Suprapubic skin (tissue), 4 donors: ENCODE measurements at places on chromosomes 16 and 17.

GRCh38 chr16:53509906-53510703 is 7.1 kb upstream of the AKTIP start:
- H3K4me3 ChIP-seq, result peak overlapping the region; percentile 4
- DNase-seq, result peak; percentile 82
- H3K36me3 ChIP-seq, result no peaks in the 10 kb centered on the region
- peaks cover 12% of the 10 kb centered on the region for H3K4me1 ChIP-seq

GRCh38 chr17:69246726-69247375 is 18.2 kb upstream of the ABCA10 start:
- H3K4me1 ChIP-seq, result no peaks in the 10 kb centered on the region
- H3K36me3 ChIP-seq, result peaks cover 12% of the 10 kb centered on the region
- no peak for DNase-seq
- no peaks in the 10 kb centered on the region for H3K27me3 ChIP-seq
- H3K27ac ChIP-seq, result no peak overlapping the region
- no peak overlapping the region for H3K4me3 ChIP-seq

GRCh38 chr17:33233811-33234177 is 59.3 kb downstream of the ASIC2 start:
- H3K4me1 ChIP-seq, result peaks cover 41% of the 10 kb centered on the region
- peaks cover 8% of the 10 kb centered on the region for H3K27me3 ChIP-seq
- no peaks in the 10 kb centered on the region for H3K36me3 ChIP-seq

GRCh38 chr16:52074133-52074532 is 472.8 kb downstream of the TOX3 start:
- H3K4me3 ChIP-seq, result no peak overlapping the region
- H3K36me3 ChIP-seq, result no peaks in the 10 kb centered on the region
- no peaks in the 10 kb centered on the region for H3K4me1 ChIP-seq
- H3K27ac ChIP-seq, result no peak overlapping the region
- no peak for DNase-seq

GRCh38 chr17:72169823-72170222 is 49.0 kb downstream of the SOX9 start:
- H3K4me3 ChIP-seq, result no peak overlapping the region
- DNase-seq, result no peak
- no peaks in the 10 kb centered on the region for H3K4me1 ChIP-seq
- H3K27ac ChIP-seq, result no peak overlapping the region
- no peaks in the 10 kb centered on the region for H3K36me3 ChIP-seq

DNA sequence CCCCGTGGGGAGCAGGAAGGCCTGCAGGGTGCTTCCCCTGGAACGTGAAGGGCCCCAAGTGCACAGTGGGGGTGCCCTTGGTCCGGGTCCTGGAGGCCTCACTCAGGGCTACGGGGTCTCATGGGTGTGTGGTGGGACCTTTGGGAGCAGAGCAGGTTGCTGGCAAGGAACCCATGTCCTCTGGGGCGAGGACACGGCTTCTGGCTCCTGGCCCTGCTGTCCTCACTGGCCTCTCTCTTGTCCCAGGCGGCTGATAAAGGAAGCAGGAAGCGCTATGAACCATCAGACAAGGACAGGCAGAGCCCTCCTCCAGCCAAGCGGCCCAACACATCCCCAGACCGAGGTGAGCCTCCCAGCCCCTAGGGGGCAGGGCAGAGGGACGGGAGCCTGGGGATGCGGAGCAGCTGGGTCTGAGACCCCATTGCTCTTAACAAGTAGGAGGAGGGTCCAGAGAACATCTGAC is 9.8 kb upstream of the IL17C start:
- H3K4me1 ChIP-seq, result no peaks in the 10 kb centered on the region
- no peak for DNase-seq
- no peak overlapping the region for H3K4me3 ChIP-seq
- H3K27ac ChIP-seq, result no peak overlapping the region

DNA sequence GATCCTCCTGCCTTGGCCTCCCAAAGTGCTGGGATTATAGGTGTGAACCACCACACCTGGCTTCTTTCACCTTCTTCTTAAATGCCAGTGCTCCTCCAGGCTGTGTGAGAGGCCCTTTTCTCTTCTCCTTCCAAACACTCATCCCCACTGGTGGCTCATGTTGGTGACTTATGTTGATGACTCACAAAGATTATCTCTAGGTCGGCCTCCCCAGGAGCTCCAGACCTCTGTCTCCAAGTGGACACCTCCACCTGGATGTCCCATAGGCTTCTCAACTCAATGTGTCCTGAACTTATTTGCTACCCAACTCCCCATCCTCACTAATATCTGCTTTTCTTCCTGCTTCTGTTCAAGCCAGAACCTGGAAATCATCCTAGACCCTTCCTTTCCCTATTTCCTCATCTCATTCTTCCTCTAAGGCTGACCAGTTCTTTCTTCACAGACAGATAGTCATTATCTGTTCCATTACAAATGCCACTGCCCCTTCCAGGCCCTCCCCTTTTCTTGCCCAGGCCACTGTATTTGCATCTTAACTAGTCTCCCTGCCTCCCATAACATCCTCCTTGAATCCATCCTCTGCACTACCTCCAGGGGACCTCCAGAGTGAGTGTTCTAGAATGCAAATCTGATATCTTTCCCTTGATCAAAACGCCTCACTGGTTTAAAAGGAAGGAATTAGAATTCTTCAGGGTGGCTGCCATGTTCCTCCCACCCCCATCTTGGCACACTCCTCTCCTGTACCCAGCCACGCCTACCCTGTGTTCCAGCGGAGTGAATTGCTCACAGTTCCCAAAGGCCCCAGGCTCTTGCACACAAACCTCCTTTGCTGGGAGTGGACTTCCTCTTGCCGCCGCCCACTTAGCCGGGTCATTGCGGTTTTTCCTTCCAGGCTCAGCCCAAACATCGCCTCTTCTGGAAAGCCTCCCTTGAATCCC is 34.8 kb upstream of the FBXO47 start:
- H3K4me1 ChIP-seq, result peaks cover 47% of the 10 kb centered on the region
- H3K27ac ChIP-seq, result peak overlapping the region; percentile 84
- H3K27me3 ChIP-seq, result no peaks in the 10 kb centered on the region
- H3K36me3 ChIP-seq, result no peaks in the 10 kb centered on the region
- peak; percentile 91 for DNase-seq
- H3K4me3 ChIP-seq, result peak overlapping the region; percentile 10

GRCh38 chr17:57419940-57420550 is 163.7 kb downstream of the MSI2 start:
- no peak for DNase-seq
- H3K27ac ChIP-seq, result no peak overlapping the region
- no peak overlapping the region for H3K4me3 ChIP-seq
- H3K27me3 ChIP-seq, result no peaks in the 10 kb centered on the region
- no peaks in the 10 kb centered on the region for H3K4me1 ChIP-seq

- peak within 1 kb of the TSS; percentile 59 for H3K4me3 ChIP-seq
- H3K27me3 ChIP-seq, result no peaks in the 10 kb centered on the region
- H3K36me3 ChIP-seq, result peaks cover 47% of the 10 kb centered on the region
- DNase-seq, result no peak
- H3K4me1 ChIP-seq, result peaks cover 59% of the 10 kb centered on the region
Observed at GRCh38 chr17:7589891-7590691, at the start of gene SOX15. Gene SOX15, minus strand, starts transcription at chr17:7590094. Its CDS starts 418 bp downstream, at chr17:7589676.

GRCh38 chr16:47887496-47887895 is 268.3 kb downstream of the ABCC12 start:
- H3K4me1 ChIP-seq, result no peaks in the 10 kb centered on the region
- H3K27me3 ChIP-seq, result peaks cover 7% of the 10 kb centered on the region
- H3K36me3 ChIP-seq, result no peaks in the 10 kb centered on the region
- H3K4me3 ChIP-seq, result no peak overlapping the region
- H3K27ac ChIP-seq, result no peak overlapping the region
- no peak for DNase-seq

DNA sequence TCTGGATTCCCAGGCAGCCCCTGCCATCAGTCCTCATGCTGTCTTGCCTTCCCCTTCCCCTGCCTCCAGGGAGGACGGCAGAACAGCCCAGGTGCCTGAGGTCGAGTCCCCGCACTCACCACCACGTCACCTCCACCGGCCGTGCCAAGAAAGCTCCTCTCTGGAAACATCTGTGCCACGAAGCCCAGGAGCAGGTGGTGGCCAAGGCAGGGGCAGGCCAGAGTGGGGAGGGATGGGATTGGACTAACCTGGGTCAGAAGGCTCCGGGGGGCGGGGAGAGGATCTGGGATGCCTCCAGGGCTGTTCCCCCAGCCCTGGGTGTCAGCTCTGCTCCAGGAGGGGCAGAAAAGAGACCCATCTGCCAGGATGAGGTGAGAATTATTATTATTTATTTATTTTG is 7.4 kb upstream of the DPEP1 start:
- H3K27ac ChIP-seq, result no peak overlapping the region
- no peak for DNase-seq
- peaks cover 11% of the 10 kb centered on the region for H3K27me3 ChIP-seq
- H3K4me3 ChIP-seq, result no peak overlapping the region
- H3K4me1 ChIP-seq, result peaks cover 22% of the 10 kb centered on the region

GRCh38 chr16:19166500-19166899 is 1.5 kb upstream of the SYT17 start:
- no peak overlapping the region for H3K4me3 ChIP-seq
- H3K36me3 ChIP-seq, result no peaks in the 10 kb centered on the region
- H3K27ac ChIP-seq, result no peak overlapping the region
- DNase-seq, result no peak
- H3K27me3 ChIP-seq, result peaks cover 20% of the 10 kb centered on the region
- peaks cover 20% of the 10 kb centered on the region for H3K4me1 ChIP-seq

DNA sequence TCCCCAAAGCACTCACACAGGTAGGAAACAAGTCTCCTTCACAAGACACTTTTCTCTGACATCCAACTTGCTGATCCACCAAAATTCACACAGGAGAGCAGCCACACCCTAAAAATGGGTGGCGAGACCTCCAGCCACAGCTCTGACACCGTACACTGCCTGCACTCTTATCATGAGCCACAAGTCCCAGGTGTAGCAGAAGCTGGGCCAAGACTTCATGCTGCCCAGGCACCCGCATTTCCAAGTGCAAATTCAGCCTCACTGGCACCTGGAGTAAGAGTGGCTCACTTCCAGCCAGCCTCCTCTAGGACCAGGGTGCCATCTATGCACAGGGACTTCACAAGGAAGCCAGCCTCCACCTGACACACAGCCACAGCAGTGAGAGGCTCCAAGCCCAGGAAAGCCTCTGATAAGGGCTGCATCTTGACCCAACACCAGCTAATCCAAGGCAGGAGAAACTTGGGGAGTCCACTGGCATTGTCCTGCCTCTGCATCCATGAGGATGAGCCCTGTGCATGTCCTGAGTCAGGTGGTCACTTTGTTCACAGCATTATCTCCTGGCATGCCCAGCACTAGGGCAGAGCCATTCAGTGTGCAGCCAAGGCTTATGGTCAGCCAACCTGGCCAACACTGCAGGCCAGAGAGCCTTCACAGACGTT is 2.6 kb upstream of the ZNF768 start:
- H3K4me1 ChIP-seq, result peaks cover 43% of the 10 kb centered on the region
- H3K36me3 ChIP-seq, result peaks cover 35% of the 10 kb centered on the region
- no peak overlapping the region for H3K27ac ChIP-seq

DNA sequence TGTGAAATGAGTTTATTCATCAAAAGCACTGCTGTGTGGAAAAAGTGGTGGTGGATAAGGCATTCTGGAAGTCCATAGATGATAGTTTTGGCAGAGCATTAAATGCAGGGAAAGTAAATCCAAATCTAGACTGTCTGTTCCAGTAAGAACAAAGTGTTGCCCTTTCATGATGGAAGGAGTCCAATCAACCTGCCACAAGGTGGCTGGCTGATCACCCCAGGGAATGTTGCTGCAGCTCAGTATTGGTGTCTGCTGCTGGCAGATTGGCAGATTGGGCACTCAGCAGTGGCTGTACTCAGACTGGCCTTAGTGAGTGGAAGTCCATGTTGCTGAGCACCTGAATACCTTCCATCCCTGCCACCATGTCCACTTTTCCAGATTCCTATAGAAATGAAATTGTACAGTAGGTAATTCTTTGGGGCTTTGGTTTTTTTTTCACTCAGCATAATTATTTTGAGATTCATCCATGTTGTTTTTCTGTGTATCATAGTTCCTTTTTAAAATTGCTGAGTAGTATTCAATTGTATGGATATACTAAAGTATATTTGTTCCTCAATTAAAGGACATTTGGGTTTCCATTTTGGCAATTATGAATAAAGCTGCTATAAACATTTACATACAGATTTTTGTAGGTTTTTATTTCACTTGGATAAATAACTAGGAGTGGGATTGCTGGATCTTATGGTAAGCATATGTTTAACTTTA is 14.3 kb downstream of the DYNLL2 start:
- H3K36me3 ChIP-seq, result peaks cover 17% of the 10 kb centered on the region
- no peaks in the 10 kb centered on the region for H3K4me1 ChIP-seq
- H3K27ac ChIP-seq, result no peak overlapping the region
- DNase-seq, result no peak
- H3K27me3 ChIP-seq, result no peaks in the 10 kb centered on the region

GRCh38 chr17:39199820-39200069 is 338 bp upstream of the RPL19 start:
- peaks cover 32% of the 10 kb centered on the region for H3K36me3 ChIP-seq
- peak overlapping the region; percentile 99 for H3K27ac ChIP-seq
- peak; percentile 96 for DNase-seq
- H3K27me3 ChIP-seq, result no peaks in the 10 kb centered on the region

DNA sequence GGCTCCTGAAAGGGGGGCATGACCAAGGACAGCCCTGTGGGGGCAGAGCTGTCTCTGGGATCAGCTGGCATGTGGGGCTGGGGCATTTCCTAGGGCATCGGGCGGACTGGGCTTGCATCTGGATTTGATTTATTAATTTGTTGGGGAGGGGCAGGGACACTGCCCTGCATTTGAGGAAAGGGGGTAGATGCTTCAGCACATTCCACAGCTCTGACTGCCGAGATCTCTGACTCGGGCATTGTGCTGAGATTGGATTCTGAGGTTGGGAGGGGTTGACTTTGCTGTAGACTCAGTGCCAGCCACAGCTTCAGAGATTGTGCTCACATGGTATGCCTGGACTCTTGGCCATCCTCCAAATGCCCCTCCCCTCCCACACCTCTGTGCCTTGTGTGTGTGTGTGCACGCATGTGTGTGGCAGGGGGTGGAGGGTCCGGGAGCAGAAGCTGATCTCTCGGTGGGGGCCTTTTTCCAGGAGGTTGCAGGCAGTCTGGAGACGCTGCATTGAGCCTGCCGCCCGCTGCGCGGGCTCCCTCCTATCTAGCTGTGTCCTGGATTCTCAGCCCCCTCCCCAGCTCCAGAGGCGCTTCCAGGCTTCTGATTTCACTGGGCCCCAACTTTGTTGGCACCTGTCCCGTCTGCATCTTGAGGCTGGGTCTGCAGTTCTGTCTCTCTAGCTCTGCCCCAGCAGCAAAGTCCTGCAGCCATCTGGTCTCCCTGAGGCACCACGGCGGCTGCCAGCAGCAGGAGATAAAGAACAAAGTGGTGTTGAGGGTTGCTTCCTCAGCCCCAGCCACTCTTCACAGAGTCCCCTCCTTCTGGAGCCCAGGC is 14.9 kb downstream of the IGFBP4 start:
- no peak for DNase-seq
- peaks cover 67% of the 10 kb centered on the region for H3K4me1 ChIP-seq
- peaks cover 31% of the 10 kb centered on the region for H3K36me3 ChIP-seq
- no peaks in the 10 kb centered on the region for H3K27me3 ChIP-seq
- H3K27ac ChIP-seq, result no peak overlapping the region

- DNase-seq, result no peak
- H3K4me1 ChIP-seq, result peaks cover 25% of the 10 kb centered on the region
- H3K36me3 ChIP-seq, result no peaks in the 10 kb centered on the region
- H3K27ac ChIP-seq, result no peak overlapping the region
- no peaks in the 10 kb centered on the region for H3K27me3 ChIP-seq
- H3K4me3 ChIP-seq, result no peak overlapping the region
Observed at GRCh38 chr16:69894676-69895075, 56.5 kb upstream of the CLEC18A start.

GRCh38 chr17:64411999-64412771 is 21.5 kb upstream of the PECAM1 start:
- DNase-seq, result peak; percentile 82
- peak overlapping the region; percentile 64 for H3K27ac ChIP-seq
- no peaks in the 10 kb centered on the region for H3K27me3 ChIP-seq
- peak overlapping the region; percentile 28 for H3K4me3 ChIP-seq
- H3K4me1 ChIP-seq, result peaks cover 20% of the 10 kb centered on the region

- H3K4me1 ChIP-seq, result peaks cover 38% of the 10 kb centered on the region
- DNase-seq, result peak; percentile 68
- peak overlapping the region; percentile 98 for H3K4me3 ChIP-seq
- no peaks in the 10 kb centered on the region for H3K36me3 ChIP-seq
Observed at GRCh38 chr17:60392845-60393702, 1.1 kb upstream of the USP32 start.
